Effector CD8-positive, alpha-beta T cell (primary cell): ENCODE measurements at places on chromosomes 4 and X.

GRCh38 chr4:54547299-54548097, 110.3 kb upstream of the KIT start:
- no peak for DNase-seq

DNA sequence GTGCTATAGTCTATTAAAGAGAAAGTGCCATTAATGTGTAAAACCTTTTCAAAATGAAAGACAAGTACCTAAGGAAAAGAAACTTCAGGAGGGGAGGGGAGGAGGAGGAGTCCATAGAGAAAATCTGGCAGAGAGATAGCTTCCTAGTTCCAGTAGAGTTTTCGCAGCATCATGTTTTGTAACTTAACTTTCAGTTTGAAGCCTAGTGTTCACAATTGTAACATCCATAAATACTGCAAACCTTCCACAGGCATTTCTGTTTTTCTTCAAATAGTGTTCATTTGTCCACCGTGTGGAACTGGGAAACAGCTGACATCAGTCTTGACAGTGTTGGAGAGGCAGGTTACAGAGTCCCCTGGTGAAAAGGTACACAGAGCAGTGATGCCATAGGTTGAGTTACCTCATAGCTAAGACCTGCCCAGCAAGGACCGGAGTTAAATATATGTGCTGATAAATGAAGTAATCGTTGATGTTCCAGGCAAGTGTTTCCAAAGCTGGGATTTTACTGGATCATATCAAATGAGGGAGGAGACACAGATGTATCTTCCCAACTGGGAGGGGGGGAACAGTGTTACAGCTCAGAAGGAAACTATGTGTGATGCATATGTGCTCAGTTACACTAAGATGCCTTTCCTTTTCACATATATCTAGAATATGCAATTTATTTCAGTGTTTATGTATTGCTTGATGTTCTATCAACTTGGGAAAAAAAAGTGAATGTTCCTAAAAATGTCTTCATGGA, 369.5 kb upstream of the FAM241A start:
- no peak for DNase-seq

GRCh38 chr4:77002321-77003107, 53.0 kb downstream of the SEPTIN11 start:
- no peak for DNase-seq

- no peak for DNase-seq
Observed at GRCh38 chrX:151974336-151975227, at the start of gene GABRE. GABRE (minus strand) TSS chrX:151974676; CDS start chrX:151974625, 51 bp downstream.

DNA sequence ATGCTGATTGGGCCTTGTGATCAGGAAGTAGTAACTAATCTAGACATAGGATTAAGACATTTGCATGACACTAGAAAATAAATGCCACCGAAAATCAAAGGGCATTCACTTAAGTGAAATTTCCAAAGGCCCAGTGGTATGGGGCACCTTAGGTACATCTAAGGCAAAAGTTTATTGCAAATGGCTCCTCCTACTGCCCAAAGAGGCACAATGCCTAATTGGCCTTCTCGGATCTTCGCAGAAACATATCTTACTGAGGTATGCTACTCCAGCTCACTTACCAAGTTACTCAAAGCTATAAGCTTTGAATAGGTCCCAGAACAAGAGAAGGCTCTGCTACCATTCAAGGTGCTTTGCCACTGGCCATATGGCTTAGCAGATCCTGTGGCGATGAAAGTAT, 174.8 kb upstream of the CXCL13 start:
- DNase-seq = no peak

- no peak for DNase-seq
Observed at GRCh38 chr4:98203332-98204235, 57.6 kb upstream of the RAP1GDS1 start.

DNA sequence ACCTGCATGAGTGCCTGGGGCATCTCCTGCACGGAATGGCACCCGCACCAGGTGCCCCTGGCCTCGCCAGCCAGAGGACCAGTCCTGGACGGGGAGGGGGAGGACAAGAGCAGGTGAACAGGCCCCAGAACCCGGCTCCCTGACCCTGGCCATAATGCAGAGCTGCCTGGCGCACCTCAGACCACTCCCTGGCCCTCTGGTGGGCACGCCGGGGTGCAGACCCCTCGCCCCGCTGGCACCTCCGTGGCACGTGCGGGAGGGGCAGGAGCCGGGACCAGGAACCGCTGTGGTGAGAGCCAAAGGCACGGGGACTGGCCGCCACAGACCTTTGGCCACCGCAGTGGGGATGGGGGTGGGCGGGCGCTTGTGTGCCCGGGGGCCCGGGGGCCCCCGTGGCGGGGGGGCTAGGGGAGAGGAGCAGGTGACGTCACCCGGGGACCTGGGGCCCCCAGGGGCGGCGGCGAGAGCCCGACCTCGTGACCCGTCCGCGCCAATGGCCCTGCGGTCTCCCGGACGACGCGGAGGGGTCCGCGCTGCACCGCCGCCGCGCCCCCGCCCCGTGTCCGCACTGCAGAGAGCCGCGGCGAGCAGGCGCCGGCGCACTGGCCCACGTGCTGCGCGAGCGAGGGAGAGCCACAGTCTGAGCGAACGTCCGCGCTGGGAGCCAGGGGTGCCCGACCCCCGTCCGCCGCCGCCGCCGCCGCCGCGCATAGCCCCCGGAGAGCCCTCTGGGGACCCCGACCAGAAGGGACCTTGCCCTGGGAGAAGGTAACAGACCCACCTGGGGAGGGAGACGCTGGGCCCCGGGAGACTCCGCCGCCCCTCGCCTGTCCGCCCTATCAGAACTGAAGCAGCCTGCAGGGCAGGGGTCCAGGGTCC, at the start of gene PNMA3:
TSS of gene PNMA3 (plus strand) at position 600 of the 879 bp plus-strand sequence. CDS start 586 bp downstream, outside the sequence.
- DNase-seq = no peak

GRCh38 chr4:112403101-112403945, 106.2 kb downstream of the ALPK1 start:
- DNase-seq = no peak
